ENCODE measurements at places on chromosomes 4 and X.

- DNase-seq = no peak
Observed at GRCh38 chrX:20479048-20479447, 212.3 kb upstream of the RPS6KA3 start.

DNA sequence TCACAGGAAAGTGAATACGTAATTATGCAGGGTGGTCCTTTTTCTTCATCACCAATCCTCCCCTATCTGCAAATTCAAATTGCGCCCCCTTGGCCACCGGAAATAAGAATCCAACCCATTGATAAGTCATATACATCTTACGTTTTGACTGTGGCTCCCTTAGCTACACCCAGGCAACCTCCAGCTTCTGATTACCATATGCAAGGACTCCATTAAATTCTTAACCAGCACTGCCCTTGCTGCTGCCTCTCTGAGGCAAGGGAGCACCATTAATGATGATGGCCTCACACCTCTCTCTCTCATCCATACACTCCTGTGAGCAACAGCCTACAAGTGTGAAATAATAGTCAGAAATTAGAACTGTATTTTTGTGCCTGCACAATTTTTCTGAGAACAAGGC lies 106.0 kb upstream of the NOCT start:
- no peak for DNase-seq

DNA sequence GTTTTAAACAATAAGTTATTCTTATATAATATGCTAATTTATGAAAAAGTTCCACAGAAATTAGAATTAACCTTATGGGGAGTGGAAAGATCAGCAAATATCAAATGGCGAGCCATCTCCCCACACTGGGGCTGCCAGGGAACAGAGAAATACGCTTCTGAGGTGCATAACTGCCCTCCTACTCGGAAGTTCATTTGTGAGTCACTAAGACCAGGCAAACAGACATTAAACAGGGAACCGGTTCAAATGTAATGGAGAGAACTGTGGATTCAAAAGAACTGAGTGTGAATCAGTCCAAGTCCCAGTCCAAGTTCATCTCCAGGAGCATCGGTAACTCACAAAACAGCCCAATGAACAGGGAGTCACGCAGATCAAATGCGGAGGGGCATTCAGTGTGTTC lies 11.4 kb upstream of the S100G start:
- DNase-seq = no peak

DNA sequence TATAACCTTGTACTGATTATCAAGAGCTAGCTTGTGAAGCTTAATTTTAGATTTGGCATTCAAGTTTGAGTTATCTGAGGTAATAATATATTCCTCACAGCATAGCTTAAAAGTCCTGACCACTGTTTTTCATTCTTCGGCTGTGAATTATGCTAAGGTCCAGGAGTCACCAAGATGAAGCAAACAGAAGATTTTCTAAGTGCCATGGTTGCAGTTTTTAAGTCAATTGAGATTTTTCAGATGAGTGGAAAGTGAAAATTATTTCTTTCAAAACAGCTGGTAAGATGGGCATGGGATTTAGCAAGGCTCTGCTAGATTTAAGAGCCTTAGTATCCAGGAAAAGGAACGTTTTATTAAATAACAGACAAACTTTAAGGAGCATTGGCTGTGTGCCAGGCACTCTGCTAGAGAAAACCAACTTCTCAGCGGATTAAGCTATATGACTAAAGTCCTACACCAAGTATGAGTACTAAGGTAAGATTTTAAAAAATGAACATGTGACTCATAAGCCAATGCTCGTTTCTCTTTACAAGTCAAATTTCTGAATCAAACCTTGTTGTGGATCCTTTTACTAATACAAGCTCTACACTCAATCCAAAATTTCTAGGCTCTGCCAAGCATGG lies 149.9 kb upstream of the IL15 start:
- DNase-seq = no peak

- DNase-seq = no peak
Observed at GRCh38 chr4:105944540-105944939, 49.3 kb downstream of the NPNT start.
